ENCODE measurements at places on chromosomes 1 and 21.

- DNase-seq: no peak
Measured at GRCh38 chr1:166902279-166902678, 26.2 kb upstream of the TADA1 start.

DNA sequence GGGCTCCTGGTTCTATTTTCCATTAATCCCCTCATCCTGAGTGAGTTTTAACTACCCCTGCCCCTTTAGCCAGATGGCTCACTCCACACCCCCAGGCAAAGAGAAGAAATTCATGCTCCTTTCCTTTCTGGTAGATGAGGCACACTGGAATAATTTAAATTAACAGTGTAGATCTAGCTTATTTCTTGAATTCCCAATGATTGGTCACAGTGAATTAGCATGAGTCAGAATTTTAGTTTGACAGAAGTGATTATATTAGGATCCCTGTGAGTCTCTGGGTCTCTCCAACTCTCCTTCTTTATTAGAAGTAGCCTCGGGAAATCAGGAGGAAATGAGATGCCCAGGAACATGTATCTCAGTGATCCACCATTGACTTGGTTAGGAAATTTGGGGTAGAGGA is 103.1 kb upstream of the KAZN start:
- DNase-seq: no peak

DNA sequence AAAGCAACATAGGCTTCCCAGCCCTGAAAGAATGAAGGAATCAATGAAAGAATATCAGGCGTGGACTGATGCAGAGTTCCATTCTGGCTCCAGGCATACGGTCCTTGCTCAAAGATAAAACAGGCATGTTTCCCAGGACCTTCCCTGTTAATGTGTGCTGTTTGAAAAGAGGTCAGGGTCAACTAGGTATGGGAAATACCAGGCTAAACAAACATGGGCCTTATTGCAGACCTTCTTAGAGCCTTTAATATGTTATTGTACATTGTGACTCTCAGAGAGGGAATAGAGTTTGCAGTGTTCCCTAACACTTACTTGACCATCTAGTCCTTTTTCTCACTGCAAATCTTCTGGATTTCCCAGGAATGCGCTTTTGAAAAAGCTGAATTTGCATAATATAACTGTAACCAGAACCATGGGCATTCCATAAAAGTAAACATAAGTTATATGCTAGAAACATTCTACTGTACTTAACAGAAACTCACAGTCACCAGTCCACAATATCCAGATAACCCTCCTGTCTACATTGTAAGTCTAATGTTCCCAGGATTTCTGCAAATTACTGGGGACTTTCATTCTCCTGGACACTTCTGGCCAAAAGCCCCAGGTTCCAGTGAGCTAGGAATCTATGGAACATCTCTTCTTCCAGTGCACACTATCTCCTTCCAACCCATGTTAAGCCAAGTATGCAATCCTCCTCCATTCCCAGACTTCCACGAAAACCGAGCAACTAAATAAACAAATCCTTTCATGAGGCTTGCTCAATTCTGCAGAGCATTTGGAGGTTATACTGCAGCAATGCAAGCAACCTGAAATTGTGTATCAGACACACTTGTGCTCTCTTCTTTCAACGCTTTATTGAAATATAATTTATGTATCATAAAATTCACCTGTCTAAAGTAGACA is 486.6 kb downstream of the SETD4 start:
- no peak for DNase-seq

GRCh38 chr1:38958967-38959366 is 17.3 kb upstream of the RHBDL2 start:
- DNase-seq: no peak

DNA sequence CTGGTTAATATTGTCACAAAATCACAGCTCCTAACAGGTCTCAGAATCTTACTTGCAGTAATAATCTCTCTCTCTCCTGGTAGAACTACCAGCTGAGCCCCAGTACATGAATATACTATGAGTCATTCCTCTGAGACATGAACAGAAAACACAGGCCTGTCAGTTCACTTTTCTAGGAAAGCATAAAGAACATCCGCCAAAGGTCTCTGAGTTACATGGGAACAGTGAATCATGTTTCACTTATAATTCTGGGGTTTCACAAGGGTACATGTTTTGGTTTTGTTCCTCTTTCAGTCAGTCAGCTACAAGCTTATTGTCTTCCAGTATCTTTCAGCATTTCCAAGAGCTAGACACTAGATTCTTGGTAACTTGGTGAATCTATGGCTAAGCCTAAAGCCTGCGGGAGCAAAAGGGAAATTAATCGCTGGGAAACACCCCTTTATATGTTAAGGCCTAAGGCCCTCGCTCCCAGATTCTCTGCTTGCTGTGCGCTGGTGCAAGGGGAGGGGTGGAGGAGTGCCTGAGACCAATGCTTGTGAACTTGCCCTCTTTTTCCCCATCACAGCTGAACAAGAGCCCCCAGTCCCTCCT is 31.7 kb downstream of the IFNGR2 start:
- DNase-seq: no peak

GRCh38 chr1:92877792-92878191 is 46.0 kb downstream of the RPL5 start:
- DNase-seq: no peak

All from activated CD4-positive, alpha-beta T cell treated with anti-CD3 and anti-CD28 coated beads, Interleukin-2, amount 50 U/mL, for 1 hour (primary cell).